ENCODE measurements at places on chromosomes 2 and 18. TPM values are rescaled to one million over a fixed set of nuclear protein-coding genes. Genes with fewer than 3 reads are reported as not detected.

DNA sequence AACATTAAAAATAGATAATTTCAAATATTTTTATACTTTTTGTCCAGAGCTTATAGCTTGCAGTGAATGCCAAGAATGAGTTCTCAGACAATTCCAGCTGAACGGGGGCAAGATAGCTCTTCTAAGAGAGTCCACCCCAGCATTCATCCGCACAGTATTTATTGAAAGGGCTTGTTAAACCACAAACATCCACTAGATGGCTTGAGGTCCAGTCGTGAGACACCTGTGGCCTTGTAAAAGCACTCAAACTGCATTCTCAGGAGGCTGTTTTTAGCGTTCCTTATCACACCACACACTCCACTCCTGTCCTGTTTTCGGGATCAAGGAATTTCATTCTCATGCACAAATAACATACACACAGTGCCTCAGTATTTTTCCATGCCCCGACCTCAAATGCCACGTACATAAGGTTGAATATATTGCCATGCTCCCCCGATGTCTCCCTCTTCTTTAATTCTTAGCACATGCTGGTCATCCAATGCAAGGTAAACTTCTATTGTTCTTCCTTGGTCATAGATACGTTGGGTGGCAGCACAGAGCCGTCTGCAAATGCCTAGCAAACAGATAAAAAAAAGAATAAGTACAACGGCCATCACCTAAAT, 47.4 kb downstream of the DNAJC10 start:
- DNase-seq = no peak
- H3K4me3 ChIP-seq = no peak overlapping the region
- no peaks in the 10 kb centered on the region for H3K4me1 ChIP-seq

GRCh38 chr18:36043153-36043552, 24.2 kb downstream of the RPRD1A start:
- no peak overlapping the region for H3K4me3 ChIP-seq
- H3K27me3 ChIP-seq = no peaks in the 10 kb centered on the region
- no peak overlapping the region for H3K27ac ChIP-seq
- no peaks in the 10 kb centered on the region for H3K36me3 ChIP-seq

GRCh38 chr2:88696611-88697010, 5.1 kb downstream of the RPIA start:
- no peaks in the 10 kb centered on the region for H3K27me3 ChIP-seq
- DNase-seq = no peak
- no peak overlapping the region for H3K4me3 ChIP-seq
- no peak overlapping the region for H3K27ac ChIP-seq
- H3K36me3 ChIP-seq = no peaks in the 10 kb centered on the region

GRCh38 chr18:6004119-6004518, 108.8 kb upstream of the TMEM200C start:
- H3K4me1 ChIP-seq = no peaks in the 10 kb centered on the region

DNA sequence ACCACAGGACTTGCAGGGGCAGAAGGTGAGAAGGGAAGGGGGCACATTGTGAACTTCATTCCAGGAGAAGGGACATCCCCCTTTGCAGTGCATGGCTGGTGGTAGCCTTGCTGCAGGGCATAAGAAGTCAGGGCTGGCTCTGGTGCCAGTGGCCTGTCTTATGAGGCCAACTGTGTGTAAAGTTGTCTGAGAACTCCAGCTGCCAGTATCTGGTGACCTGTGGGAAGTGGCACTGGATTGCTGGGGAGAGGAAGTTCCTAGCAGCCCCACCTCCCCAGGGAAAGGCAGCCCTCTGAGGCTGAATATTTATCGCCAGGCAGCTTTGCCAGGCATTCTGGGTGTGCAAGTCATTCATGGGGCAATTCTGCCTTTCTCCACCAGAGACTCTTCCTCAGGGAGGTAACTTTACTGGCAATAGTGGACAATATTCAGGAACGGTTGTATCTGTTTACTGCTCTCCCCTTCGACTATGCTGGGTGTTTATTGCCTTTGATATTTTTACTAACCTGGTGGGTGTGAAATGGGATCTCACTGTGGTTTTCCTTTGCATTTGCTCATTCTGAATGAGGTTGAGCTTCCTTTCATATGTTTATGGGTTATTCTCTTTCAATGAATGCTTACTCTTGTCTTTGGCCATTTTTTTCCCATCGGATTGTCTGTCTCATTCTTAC, 12.3 kb downstream of the TRPM8 start:
- no peak overlapping the region for H3K4me3 ChIP-seq
- H3K4me1 ChIP-seq = no peaks in the 10 kb centered on the region
- H3K27me3 ChIP-seq = no peaks in the 10 kb centered on the region
- no peaks in the 10 kb centered on the region for H3K36me3 ChIP-seq

- no peak for DNase-seq
- no peaks in the 10 kb centered on the region for H3K27me3 ChIP-seq
- no peak overlapping the region for H3K27ac ChIP-seq
- no peaks in the 10 kb centered on the region for H3K36me3 ChIP-seq
- no peaks in the 10 kb centered on the region for H3K4me1 ChIP-seq
Measured at GRCh38 chr18:8073167-8073566, 506.1 kb downstream of the PTPRM start.

DNA sequence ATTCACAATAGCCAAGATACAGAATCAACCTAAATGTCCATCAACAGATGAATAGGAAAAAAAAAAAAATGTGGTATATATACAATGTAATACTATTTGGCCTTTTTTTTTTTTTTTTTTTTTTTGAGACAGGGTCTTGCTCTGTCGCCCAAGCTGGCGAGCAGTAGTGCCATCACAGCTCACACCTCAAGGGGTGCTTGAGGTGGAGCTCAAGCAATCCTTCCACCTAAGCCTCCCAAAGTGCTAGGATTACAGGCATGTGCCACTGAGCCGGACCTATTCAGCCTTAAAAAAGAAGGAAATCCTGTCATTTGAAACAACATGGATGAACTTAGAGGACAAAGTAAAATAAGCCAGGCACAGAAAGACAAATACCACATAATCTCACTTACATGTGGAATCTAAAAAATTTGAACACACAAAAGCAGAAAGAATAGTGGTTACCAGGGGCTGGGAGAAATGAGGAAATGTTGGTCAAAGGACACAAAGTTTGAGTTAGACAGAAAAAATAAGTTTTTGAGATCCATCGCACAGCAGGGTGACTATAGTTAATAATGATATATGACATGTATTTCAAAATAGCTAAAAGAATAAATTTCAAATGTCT, 26.0 kb downstream of the TLK1 start:
- no peak for DNase-seq
- H3K27ac ChIP-seq = no peak overlapping the region
- H3K4me3 ChIP-seq = no peak overlapping the region
- H3K36me3 ChIP-seq = no peaks in the 10 kb centered on the region

- H3K4me1 ChIP-seq = peaks cover 10% of the 10 kb centered on the region
- H3K27me3 ChIP-seq = no peaks in the 10 kb centered on the region
- DNase-seq = no peak
- no peaks in the 10 kb centered on the region for H3K36me3 ChIP-seq
- no peak overlapping the region for H3K27ac ChIP-seq
Measured at GRCh38 chr2:121617042-121617599, 32.1 kb downstream of the CLASP1 start.

Gene GRB14
- not detected for total RNA-seq

Gene ESPNL
- 0.85 TPM for total RNA-seq

Gene FBXO36
- 3.9 TPM for total RNA-seq

All from Panc1 (cell line).